ENCODE measurements at places on chromosomes 13 and 19.

DNA sequence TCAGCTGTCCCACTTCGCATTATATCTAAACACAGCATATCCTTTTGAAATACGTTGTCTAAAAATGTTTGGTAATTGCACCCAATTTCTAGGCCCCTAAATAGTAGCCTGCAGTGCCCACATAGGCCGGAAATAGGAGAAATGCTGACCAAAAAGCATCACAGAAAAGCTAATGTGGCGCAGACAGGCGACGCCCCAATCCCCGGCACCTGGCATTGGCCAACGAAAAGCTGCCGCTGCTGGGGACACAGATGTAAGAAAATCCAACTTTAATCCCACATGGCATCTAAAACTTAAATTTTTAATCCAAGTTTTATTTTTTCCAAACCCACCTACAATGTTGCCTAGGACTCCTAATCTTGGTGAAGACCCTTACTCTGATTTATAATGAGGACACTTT is 4.0 kb downstream of the SAFB2 start:
- no peak for DNase-seq

DNA sequence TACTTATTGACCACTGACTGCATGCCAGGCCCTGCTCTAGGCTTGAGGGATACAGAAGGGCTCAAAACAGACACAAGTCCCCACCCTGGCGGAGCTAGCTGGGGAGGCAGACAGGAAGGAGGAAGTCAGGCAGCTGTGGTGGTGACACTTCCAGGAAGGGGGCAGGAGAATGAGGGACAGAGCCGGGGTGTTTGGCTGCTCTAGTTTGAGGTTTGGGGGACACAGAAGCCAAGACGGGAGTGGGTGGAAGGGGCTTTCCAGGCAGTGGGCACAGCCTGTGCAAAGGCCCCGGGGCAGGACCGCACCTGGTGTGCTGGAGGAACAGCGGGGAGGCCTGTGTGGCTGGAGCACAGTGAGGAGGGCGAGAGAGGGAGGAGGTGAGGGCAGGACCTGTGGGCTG is 4.0 kb downstream of the MRPL54 start:
- no peak for DNase-seq

DNA sequence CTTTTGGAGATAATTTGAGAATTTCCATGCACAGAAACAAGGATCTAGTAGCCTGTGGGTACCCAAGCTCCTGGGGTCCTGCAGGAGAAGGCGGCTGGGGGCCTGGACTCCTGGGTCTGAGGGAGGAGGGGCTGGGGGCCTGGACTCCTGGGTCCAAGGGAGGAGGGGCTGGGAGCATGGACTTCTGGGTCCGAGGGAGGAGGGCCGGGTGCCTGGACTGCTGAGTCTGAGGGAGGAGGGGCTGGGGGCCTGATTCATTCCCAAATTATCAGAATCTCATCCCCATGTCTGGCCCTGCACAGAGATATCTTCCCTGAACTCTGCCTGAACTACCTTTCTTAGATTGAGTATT is 520 bp upstream of the RDH13 start:
- no peak for DNase-seq

DNA sequence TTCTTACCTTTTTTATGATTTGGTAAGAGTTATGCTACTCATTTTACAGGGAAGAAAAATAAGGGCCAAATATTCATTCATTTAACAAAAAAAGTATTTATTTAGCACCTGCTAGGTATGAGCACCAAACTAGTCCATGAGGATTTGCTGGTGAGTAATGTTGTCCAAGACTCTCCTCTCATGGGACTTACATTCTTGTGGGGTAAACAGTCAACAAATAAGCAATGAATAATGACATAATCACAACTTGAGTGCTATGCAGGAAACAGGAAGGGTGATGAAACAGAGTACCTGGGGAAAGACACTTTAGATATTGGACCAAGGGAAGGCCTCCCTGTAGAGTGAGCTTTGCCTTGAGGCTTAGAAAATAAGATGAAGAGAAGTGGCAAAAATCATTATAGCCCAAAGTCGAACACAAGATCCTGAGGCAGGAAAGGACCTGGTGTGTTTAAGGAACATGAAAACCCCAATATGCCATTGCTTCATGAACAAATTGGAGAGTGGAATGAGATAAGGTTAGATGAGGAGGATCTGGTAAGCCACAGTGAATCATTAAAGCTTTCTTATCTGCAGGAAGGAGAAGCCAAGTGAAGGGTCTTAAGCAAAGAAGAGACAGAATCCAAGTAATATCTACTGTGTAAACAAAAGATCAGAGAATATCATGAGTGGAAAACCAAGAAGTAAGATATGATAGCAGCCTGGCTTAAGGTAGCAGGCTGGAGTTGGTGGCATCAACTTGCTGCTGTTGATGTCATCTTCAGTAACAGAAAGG is 294.5 kb upstream of the NBEA start:
- no peak for DNase-seq

DNA sequence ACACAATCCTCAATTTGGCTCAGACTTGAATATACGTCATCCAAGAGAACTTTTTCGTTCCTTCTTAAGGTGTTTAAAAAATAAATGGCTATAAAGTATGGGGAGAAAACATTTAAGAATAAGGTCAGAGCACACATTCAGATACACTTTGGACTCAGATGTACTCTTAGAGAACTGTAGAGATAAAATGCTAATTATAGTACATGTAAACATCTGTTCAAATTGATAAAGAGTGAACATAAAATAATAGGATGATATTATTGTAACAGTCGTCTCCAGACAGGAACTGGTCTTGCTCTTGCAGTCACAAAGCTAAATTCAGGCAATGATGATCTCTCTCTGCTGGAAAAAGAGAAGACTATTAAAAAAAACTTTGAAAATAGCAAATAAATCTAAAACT is 91.4 kb downstream of the RBM26 start:
- no peak for DNase-seq

GRCh38 chr19:11088506-11089253 is 583 bp upstream of the LDLR start:
- DNase-seq: no peak

DNA sequence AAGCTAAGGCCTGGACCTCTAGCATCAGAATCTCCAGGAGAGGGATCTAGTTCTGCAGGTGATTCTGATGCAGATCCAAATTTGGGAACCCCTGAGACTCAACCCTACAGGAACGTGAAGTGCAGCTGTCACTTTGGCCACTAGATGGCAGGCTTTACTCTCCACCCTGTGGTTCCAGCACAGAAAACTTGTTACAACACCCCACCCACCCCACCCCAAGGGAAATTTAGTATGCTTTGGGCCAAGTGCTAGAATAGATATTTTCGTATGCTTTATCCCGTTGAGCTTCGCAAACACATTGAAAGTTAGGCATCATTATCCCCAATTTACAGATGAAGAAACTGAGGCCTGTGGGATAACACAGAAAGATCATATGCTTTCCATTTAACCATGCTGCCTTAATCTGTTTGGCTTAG is 232.0 kb downstream of the B3GLCT start:
- DNase-seq: peak; percentile 9

DNA sequence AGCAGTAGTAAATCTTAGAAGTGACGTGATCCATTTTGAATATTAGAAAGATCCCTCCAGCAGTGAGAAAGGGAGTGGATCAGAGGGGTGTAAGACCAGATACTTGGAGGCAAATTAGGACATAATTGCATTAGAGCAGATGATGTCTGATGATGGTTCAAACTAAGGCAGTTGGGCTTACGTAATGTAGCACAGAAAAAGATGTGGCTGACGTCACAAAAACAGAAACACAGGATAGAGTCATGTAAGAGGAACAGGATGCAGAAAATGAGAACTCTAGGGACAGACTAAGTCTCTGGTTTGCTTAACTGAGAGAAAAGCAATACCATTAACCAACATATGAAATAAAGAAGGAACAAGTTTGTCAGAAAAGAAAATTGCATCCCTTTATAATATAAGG is 392.5 kb upstream of the DACH1 start:
- DNase-seq: no peak

DNA sequence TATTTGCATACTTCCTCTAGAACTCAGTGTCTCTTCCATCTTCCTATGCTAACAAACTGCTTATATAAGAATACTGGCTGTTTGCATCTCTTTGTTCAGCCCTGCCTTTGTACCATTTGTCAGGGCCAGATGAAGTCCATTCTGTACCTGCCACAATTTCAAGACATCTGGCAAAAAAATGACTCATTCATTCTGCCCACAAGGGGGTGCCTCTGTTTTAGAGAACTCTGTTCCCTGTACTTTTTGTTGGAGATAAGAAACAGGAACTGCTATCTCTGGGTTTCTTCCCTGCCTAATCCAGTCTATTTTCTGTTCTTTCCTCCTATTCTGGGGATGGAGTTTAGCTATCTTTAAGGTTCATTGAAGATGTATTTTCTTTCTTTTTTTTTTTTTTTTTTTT is 23.0 kb downstream of the ZNF568 start:
- DNase-seq: no peak

GRCh38 chr13:80363890-80364503 is 23.1 kb upstream of the SPRY2 start:
- no peak for DNase-seq

Measured in stimulated activated CD8-positive, alpha-beta memory T cell treated with anti-CD3 and anti-CD28 coated beads, Interleukin-4, amount 100 ng/mL, for 1 hour (primary cell).